ENCODE measurements at places on chromosomes 3 and 15.

DNA sequence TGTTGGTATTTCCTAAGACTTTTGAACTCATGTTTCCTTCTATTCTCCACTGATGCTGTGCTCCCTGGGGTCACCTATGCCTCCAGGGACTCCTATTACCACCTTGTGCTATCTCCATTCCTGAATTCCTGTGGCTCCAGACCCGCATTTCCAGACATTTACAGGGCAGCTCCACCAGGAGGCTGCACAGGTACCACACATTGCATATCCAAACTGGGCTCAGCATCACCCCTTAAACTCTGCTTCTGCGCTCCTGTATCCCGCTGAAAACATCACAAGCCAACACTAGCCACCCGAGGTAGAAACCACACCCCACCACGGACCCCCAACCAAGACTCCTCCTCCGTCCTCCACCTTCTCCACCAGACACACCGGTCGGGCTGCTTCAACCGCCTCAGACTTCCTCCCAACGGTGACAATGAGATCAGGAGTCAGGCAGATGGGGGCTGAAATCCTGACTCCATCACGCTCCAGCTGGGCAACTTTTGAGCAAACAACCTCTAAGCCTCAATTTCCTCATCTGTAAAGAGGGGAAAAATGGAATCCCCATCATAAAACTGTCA is 10.4 kb downstream of the TNK2 start:
- no peak for DNase-seq

GRCh38 chr3:46321461-46322104 is 32.3 kb upstream of the CCR2 start:
- no peak for DNase-seq

DNA sequence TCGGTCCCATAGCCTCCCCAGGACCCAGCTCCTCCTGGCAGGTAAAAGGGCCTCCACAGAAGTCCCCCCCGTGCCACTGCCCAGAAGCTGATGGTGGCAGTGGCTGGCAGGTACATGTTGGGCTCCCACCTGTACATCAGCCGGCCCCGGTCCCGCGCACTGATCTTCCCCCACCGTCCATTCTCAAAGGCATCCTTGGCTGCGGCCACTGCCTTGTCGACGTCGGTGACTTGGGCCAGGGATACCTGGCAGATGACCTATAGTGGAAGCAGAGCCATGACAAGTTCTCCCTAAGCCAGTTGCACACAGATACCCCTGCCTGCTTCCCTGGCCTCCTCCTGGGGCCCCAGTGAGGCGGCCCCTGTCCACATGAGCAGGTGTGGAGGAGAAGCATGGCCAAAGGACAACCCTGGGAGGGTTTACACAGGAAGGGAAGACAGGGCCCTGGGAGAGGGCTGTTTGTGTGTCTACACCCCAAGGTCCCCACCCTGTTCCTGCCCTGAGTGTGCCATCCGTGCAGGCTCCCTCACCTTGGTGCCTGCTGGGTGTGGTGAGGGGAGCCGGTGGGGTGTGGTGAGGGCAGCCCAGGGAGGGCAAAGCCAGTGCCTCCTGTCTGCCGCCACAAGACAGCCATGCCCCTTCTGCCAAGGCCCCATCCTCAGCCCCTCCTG is 44.8 kb downstream of the ALDH1L1 start:
- DNase-seq = peak; percentile 24

GRCh38 chr3:151174351-151174750 is 28.7 kb downstream of the GPR171 start:
- DNase-seq = no peak

- DNase-seq = no peak
Observed at GRCh38 chr3:25235031-25235430, 193.0 kb upstream of the RARB start.

- no peak for DNase-seq
Observed at GRCh38 chr3:161236240-161236639, 15.1 kb downstream of the NMD3 start.

GRCh38 chr3:123621850-123622189 is 37.0 kb upstream of the HACD2 start:
- no peak for DNase-seq

GRCh38 chr3:18743761-18744160 is 318.6 kb upstream of the SATB1 start:
- no peak for DNase-seq

DNA sequence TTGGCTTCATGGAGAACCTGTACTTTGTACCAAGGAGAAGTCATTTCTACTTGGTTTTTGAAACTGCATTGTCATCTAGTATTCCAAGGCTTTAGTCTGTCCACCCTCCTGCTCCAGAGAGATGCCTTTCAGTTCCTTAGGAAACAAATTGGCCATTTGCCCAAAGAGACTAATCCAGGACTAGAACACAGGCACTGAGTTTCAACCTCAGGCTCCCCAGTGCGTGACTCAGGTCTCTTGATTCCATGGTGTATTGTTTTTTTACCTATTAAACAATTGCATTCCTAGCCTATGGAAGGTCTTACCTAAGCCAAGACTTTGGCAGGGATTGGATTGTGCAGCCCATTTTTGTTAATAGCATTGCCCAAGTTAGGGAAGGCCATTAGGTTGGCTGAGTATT is 214.8 kb upstream of the CTDSPL start:
- no peak for DNase-seq

- no peak for DNase-seq
Observed at GRCh38 chr3:167491621-167492020, 17.8 kb upstream of the SERPINI2 start.

- no peak for DNase-seq
Observed at GRCh38 chr15:101026656-101027272, 107.6 kb downstream of the LRRK1 start.

GRCh38 chr15:41999290-42000285 is 21.3 kb downstream of the PLA2G4E start:
- no peak for DNase-seq

GRCh38 chr3:502486-502885 is 305.9 kb downstream of the CHL1 start:
- no peak for DNase-seq

DNA sequence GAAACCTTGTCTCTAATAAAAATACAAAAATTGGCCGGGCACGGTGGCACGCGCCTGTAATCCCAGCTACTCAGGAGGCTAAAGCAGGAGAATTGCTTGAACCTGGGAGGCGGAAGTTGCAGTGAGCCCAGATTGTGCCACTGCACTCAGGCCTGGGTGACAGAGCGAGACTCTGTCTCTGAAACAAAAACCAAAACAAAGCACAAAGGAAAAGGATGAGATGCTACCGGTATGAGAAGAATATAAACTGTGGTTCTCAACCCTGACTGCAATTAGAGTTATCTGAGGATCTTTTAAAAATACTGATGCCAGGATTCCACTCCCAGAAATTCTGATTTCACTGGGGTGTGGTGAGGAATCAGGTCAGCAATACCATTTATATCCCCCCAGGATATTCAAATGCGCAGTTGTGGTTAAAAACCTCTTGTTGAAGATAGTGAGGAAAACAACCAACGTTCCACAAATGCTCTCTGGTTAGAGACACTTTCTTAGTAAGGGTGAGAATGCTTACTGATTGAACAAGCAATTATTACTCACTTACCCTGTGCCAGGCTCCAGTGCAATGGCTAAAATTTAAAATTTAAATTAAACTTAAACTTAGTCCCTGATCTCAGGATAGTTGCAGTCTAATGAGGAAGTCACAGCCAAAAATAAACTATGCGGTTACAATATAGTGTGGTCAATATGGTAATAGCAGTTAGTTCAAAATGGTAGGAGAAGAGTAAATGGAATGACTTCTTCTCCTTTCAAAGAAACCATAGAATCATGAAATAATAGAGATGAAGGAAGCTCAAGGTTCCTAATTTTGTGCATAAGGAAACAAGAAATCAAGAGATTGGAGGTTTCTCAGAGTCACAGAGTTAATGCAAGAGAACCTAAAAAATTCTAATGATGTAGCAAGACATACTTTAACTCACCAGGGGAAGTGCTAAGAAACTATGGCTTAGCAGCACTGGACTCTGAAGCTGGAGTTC is 109.5 kb downstream of the SSR3 start:
- no peak for DNase-seq

GRCh38 chr15:25740383-25741255 is 122.5 kb downstream of the ATP10A start:
- DNase-seq = no peak

GRCh38 chr3:42702066-42702951 is at the start of gene HHATL:
Gene HHATL (minus strand): TSS chr3:42702798. CDS start chr3:42700826, 1,972 bp downstream.
- DNase-seq = peak; percentile 17

- DNase-seq = no peak
Observed at GRCh38 chr3:96537165-96537564, 277.2 kb upstream of the EPHA6 start.

- no peak for DNase-seq
Observed at GRCh38 chr15:80437334-80437891, 33.2 kb downstream of the ARNT2 start.

- DNase-seq = no peak
Observed at GRCh38 chr3:18343809-18344208, 81.3 kb downstream of the SATB1 start.

- peak; percentile 68 for DNase-seq
Observed at GRCh38 chr3:23966328-23966727, 21.2 kb downstream of the NR1D2 start.

- DNase-seq = no peak
Observed at GRCh38 chr3:63857311-63857710, 6.3 kb downstream of the THOC7 start.

GRCh38 chr3:159865041-159865579 is 123.5 kb upstream of the IL12A start:
- no peak for DNase-seq

DNA sequence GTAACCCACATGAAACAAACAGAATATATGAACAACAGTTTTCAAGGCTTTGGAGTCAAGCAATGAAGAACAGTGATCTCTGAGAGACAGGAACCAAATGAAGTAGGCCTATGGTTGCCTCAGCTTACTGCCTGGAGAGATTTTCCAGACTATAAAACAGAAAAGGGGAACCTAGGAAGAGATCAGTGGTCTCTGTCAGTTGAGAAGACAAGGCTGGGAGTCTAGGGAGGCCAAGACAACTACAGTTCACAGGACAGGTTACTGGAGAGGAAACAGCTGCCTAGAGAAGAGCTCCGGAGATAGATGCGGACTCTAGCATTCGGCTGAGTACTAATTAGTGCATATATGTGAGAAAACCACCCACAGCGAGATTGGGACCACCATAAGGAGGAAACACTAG is 87.7 kb downstream of the PLCH1 start:
- DNase-seq = no peak

DNA sequence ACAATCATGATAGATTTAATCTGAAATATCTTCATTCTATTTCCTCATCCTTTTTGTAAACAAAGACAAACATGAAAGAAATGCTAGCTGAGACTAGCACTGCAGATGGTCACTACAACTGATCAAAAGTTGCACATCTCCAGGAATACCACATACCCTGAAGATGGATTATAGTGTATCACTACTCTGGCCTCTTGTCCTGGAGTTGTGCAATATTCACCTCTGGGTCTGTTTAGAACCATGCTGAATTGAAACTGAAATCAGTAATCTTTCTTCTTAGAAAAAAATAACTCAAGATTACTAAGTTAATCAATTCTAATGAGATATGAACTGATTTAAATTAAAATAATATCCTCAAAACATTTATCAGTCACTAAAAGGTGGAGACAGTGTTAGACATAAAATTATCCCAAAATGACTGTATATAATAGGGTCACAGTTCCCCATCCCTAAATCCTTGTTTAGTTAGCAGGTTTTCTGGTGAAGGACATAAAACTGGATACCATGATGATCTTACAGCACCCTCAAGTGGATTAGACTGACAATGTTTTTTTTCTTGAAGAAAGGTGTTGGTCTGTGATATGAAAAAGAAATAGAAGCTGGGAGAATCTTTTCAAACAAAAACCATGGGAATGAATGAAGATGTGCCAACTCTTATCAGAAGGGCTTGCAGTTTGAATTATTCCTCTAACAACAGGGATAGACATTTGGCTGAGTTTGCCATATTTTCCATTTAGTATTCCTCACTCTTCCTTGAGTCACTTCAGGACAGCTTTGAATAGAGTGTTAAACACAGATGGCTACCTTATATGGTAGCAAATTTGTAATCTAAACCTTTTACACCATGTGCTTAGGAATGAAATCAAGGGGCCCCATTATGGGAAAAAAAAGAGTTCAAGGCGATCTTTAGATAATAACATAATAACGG is 7.1 kb upstream of the TTC14 start:
- no peak for DNase-seq

- no peak for DNase-seq
Observed at GRCh38 chr3:58214484-58215316, 3.9 kb upstream of the DNASE1L3 start.

- no peak for DNase-seq
Observed at GRCh38 chr3:24510030-24510648, 15.5 kb upstream of the THRB start.

- no peak for DNase-seq
Observed at GRCh38 chr3:14471690-14472089, 68.5 kb downstream of the GRIP2 start.

DNA sequence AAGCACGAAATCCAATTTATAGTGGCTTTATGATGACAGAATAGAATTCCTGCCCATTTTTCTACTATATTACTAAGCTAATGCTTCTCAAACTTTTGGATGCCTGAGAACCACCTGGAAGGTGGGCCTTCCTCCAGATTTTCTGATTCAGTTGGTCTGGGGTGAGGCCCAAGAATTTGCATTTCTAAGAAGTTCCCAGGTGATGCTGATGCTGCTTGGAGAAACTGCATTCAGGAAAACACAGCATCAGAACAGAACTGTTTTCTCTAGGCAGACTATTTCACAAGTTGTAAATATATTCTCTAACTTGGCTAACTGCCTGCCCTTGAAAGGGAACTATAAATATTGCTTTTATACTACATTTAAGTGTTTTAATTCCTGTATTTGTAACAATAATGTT is 644.9 kb upstream of the DPPA4 start:
- no peak for DNase-seq

GRCh38 chr3:105933871-105934270 is 65.1 kb upstream of the CBLB start:
- DNase-seq = peak; percentile 39

DNA sequence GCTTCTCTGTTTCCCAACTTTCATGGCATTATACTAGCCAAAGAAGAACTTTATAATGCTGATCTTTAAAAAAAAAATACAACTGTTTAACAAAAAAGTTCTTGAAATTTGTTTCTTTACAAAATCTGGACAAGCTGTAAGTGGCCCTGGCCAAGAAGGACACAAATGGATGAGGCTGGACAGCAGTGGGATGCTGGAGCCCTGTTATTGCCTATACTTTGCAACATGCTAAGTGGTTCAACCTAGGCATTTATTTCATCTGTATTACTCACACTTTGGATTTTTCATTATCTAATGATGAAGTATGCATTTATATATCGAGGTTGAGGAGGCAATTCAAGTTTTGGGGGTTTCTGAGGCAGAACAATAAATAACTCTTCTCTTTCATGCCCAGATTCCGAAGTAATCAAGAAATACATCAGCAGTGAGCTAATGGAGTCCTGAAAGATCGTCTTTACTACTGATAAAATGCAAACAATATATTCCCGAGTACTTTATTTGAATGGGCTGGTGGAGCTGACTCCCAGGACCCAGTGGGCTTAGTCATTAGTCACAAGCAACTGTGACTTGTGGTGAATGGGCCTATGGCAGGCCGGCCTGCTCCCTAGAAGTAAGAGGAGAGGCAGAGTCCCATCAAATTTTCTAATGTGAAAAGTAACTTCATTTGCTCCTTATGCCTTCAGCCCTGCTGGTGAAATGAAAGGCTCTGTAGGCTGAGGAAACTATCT is 177.3 kb upstream of the DPH6 start:
- DNase-seq = no peak
